ENCODE measurements at places on chromosomes 2 and 18.

DNA sequence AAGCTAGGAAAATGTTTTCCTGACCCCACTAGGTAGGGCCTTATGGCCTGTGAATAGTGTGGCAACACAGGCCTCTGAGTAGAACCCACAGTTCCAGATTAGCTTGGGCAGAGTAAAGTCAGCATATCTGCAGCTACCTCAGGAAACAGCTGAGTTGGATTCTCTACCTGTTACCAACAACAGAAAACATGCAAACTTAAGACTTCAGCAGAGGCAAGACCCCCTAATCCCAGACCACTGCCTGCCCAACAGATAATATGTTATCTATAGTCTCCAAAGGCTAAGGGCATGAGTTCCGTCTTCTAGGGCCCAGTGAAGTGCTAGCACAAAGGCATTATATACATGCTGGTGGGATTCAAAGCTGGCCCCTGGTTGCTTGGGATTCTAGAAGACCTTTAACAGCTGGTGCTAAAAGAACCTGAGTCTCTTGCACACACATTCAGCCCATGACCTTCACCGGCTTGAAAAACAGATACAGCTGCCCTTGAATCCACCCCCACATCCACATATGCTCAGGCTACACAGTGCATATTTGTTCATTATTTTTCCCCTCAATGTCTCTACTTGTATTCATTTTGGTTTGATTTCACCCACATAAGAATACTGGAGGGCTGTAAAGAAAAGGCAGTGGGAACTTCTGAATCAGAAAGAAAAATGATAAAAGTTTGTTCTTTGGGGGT is 13.5 kb upstream of the UBXN4 start:
- no peak for DNase-seq

- DNase-seq: no peak
Measured at GRCh38 chr2:45908316-45909170, 257.1 kb downstream of the PRKCE start.

DNA sequence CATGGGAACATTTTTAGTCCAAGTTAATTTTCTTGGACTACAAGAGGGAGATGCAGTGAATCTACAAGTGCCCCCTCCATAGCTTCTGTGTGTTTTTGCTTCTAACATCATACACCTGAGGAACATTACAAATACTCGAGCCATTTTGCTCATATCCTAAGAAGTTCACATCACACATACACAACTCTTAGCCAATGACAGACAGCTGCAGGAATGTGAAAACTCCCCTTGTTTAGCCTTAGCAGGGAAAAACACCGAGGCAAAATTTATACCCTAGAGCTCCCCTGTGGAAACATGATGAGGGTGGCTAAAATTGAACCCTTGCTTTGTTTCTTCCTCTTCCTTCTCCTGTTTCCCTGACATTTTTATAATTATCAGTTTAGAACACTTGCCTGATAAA is 928.3 kb upstream of the NRXN1 start:
- no peak for DNase-seq

DNA sequence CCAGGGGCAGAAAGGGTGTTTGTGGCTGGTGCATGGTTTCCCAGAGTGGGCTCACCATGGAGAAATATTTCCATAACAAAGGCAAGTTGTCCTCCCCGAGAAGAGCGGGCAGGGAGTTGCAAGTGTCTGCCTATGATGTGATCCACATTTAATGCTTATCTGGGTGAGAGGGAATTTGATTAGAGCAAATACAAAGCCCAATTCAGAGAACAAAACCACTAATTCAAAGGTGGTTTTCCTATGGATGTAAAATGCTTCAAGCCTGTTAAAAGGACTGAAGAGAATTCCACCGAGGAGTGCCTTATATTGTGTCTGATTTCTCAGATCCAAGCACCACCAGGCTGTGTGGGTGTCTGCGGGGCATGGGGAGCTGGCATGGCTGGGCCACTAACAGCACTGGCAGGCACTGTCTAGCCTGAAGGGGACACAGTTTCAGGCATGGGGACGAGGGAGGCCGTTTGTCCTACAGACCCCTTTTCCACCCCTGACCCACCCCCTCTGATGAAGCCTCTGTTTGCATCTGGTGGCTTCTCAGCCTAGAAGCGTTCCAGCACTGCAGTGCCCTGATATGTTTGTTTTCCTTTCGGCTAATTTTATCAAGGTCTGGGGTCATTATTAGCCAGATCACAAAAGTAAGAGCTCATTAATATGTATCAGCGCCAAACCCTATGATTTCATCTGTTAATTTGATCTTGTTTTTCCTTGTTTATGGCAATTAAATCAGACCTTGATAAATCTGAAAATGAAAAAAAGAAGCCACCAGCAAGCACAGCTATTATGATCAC is 357.3 kb downstream of the HRH4 start:
- DNase-seq: peak; percentile 30

DNA sequence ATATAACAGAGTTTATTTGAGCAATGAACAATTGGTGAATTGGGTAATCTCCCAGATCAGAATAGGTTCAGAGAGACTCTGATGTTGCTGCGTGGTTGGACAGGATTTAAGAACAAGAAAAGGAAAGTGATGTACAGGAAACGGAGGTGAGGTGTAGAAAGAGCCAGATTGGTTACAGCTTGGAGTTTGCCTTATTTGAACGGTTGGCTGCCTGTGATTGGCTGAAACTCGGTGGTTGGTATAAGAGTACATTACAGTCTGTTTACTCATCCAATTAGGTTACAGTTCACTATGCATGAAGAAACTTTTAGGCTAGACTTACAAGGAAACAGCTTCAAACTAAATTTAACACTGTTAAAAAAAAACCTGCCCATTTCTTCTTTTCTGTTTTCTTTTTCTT is 68.0 kb upstream of the CABLES1 start:
- DNase-seq: no peak

GRCh38 chr2:240538031-240538780 is 19.6 kb downstream of the ANKMY1 start:
- no peak for DNase-seq

DNA sequence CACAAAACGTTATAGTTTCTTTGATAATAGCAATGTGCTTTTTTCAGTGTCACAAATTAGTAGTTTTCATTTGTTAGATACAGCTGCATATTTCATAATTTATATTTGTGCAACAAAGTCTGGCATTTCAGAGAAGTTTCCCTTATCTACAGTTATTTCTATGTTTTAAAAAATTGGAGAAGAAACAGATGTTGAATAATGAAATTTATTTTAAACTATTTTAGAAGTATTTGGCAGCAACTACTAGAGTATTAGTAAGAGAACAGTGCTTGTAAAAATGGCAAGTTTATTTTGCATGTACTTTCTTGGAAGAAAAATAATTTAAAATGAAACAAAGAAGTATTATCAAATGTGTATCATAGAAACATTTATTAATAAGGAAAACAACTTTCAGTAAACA is 68.6 kb upstream of the COL5A2 start:
- DNase-seq: no peak

DNA sequence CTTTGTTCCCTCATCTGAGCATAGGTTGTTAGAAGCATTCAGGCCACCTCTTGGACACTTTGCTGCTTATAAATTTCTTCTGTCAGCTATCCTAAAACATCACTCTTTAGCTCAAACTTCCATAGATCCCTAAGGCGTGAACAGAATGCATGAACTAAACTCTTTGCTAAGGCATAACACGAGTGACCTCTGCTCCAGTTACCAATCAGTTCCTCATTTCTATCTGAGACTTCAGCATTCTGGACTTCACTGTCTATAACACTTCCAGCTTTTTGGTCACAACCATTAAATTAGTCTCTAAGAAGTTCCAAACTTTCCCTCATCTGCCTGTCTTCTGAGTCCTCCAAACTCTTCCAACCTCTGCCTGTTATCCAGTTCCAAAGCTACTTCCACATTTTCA is 8.3 kb upstream of the VWA3B start:
- peak; percentile 22 for DNase-seq

GRCh38 chr2:207230261-207231105 is 64.7 kb upstream of the KLF7 start:
- DNase-seq: no peak

DNA sequence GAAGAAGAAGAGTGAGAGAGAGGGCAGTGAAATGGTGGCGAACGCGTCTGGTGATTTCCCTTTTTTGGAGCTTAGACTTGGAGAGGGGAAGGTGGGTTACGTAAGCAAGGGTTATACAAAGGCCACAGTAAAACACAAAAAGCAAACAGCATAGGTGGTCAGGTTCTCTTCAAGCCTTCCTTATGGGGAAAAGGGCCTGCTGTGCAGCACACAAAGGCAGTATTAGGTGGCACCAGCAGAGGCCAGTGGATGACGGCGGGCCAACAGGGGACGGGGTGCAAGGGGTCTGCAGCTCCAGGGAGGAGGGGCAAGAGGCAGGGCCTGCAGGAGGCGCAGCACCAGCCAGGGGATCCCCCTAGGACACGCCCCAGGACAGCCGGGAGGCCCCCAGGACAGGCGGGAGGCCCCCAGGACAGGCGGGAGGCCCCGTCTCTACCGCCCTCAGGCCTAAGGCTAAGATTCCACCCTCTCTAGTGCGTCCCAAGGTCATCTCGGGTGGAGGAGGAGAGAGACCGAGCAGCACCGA is 32.6 kb upstream of the NPC1 start:
- DNase-seq: peak; percentile 40

DNA sequence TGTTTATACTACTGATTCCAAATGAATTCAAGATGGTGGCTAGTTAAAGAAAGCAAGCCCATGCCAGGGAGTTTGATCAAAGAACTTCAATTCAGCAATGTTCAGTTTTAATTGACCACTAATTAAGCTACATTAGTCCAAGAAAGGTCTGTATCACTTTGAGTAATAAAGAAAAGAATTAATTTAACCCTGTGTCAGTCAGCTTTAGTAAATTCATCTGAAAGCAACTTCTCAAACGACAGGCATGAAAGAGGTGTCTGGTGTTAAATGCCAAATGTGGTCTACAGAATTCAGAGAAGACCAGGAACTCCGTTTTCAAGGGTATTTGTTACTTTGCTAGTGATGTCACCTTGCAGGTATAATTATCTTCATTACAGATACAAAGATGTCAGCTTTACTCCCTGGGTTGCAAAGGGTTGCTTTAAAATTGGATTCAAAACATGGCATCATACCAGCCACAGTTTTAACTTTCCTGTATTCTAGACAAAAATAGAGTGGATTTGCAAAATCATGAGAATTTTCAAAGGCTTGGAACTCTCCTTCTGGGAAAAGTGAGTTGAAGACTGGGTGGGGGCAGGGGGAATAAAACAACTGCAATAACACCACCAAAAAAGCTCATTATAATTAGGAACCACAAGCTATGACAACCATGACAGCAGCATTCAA is 281.5 kb downstream of the TCF4 start:
- DNase-seq: no peak

DNA sequence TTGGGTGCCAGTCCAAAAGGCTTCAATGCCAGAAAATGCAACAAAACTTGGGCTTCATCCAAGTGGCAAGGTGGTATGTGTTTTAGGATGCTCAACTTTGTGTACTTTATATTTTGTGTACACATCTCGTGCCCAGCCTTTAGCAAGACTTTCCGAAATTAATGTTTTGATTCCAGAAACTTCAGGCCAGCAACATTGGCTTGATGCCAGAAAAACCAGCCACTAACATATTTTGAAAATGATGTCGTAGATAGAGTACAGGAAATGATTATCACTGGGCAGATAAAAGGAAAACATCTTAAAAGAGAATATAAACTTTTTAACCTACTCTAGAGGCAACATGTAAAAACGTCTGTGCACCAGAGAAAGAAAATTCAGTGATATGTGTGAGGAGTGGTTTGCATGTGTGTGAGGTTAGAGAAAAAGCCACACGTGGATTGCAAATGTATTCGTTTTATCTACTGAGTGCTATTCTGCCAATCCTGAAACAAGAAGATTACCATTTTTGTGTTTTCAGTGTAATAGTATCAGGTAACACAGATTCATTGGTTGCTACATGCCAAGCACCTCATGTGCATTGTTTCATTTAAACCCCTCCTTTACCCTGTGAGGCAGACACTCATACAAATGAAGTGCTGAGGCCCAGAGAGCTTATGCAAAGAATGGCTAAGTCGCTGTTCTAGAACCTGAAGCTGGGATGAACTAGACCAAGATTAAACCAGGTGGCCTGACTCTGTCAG is 264.8 kb downstream of the C1D start:
- no peak for DNase-seq

- no peak for DNase-seq
Measured at GRCh38 chr2:85937069-85937439, 48.3 kb upstream of the ST3GAL5 start.

GRCh38 chr2:52402128-52402527 is 1365.5 kb upstream of the CHAC2 start:
- no peak for DNase-seq

- DNase-seq: no peak
Measured at GRCh38 chr2:41004700-41005099, 552.8 kb upstream of the SLC8A1 start.

DNA sequence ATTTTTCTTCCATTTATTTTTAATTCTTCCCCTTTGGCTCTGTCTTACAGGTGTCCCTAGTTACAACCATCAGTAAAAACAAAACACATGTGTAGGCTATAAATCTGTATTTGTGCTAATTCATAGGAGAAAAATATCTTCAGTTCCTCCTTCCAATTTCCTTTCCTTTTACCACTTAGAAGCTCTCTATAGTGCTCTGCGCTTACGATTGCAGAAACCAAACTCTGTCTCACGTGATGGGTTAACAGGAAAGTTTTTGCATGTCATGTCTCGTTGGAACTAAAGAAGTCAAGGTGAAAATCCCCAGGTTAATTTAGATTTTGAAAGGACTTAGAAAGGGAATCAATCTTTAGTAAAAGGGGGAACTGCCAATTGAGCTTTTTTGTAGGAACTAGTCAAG is 1390.5 kb upstream of the ZEB2 start:
- no peak for DNase-seq

DNA sequence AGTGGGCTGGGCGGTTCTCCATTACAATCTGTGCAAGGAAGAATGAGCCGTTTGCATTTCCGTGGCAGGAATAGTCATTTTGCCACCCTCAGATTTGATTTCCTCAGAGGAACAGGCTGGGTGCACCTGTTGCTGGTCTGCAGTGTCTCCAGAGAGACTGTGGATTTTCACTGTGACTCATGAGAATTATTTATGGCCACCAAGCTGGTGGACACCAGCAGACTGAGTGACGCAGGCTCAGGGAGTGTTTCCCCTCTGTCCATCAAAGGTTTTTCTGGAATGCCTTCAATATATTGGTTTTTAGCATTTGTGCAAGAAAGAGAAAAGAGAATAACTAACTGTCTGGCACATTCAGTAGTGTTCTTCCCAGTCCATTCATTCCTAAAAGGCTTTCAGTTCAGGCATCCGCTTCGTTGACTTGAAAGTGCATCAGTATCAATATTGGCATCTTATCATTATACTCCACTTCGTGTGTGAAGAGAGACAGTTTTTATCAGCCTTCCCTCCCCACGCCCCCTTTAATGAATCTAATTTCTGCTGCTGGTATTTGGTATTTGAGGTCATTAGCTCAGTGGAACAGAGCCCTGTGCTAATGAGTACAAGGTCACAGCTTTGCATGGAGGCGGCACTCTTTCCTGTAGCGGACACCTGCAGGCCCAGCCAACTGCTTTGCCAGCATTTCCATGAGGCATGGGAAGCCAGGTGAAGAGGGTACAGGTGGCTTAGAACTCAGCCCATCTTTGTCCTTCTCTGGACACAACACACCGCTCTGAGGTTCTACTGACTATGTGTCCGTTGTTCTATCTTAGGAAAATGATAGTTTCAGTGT is 39.9 kb downstream of the PRKCE start:
- no peak for DNase-seq

- DNase-seq: peak; percentile 82
Measured at GRCh38 chr2:186595219-186595618, 5.4 kb downstream of the ITGAV start.

GRCh38 chr2:10331027-10331701 is 28.5 kb downstream of the HPCAL1 start:
- DNase-seq: no peak

Data from pons (tissue), 1 donor.